Thoracic aorta (tissue), 2 donors: ENCODE measurements at places on chromosomes 7 and 10. TPM values are rescaled to one million over a fixed set of nuclear protein-coding genes. Genes with fewer than 3 reads are reported as not detected.

DNA sequence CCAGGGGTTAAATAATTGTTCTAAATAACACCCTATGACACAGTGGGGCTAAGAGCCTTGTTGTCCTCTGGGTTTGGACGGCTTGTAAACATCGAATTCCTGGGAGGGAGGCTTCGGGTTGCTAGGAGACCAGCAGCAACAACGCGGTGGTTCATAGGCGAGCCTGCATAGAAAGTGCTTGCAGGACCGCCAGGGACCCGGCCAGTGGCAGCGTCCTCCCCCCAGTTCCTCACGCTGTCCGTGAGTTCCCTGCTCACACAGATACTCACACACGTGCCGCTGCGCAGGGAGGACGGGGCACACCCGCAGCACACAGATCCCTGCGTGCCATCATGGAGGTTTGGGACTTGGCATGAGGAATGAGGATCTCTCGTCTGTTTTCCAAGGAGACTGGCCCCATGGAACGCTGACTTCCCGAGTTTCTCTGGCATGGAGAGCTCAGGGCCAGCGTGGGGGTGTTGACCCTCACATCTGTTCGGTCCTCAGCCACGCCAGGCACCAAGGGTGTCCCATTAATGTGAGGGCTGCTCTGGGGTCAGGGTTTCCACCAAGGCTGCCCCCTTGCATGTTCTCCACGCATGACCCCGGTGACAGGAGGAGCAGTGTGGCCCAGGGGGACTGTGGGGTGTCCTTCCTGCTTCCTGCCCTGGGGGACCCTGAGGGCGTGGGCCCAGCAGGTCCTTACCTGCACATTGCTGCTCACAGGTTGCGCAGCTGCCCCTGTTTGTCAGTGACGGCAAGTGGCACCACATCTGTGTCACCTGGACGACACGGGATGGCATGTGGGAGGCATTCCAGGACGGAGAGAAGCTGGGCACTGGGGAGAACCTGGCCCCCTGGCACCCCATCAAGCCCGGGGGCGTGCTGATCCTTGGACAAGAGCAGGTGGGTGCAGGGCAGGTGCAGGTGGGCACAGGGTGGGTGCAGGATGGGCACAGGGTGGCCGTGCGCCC, 9.7 kb downstream of the NPTX2 start:
- DNase-seq: no peak

- DNase-seq: no peak
These were observed 139.0 kb upstream of the ZNF438 start for GRCh38 chr10:31170636-31171035.

JCAD gene
- total RNA-seq: 103 TPM

EPDR1 gene
- 98.8 TPM for total RNA-seq

DNA sequence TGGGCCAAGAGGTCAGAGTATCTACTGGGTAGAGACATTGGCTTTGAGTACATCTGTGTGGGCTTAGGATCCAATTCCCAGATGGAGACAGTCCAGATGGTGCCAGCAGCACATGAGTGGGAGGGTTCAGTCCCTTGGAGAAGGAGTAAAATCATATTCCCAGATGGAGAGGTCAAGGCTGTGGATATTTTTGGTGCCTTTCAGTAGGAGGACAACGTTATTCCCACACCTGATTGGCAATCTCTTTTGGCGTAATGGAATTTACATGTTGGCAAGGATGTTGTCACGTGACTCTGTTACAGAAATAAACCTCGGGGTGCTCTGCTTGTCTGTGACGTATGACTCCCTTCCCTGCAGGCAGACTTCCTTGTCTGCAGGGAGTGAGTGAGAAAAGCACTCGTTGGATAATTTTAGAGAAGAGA, 27.6 kb downstream of the NPS start:
- no peak for DNase-seq

DNA sequence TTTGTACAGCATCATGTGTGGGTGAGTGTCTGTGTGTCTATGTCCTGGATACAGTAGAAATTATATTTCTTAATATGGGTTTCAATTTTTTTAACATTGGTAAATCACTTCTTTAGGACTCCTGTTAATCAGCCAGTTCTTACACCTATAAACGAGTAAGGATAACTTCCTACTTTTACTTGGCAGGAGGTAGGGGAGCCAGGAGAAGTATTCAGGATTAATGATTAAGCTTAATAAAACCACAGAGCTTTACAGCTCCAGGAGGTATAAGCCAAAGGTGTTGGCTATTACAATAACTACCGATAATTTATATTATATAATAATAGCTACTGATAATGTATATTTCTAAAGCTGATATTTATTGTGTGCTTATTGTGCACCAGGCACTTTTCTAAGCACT, 1.7 kb upstream of the FAM3C start:
- no peak for DNase-seq

ABI1 gene
- total RNA-seq: 50.5 TPM

- DNase-seq: no peak
These were observed 151.1 kb downstream of the ACTR3B start for GRCh38 chr7:152910545-152911225.

DNA sequence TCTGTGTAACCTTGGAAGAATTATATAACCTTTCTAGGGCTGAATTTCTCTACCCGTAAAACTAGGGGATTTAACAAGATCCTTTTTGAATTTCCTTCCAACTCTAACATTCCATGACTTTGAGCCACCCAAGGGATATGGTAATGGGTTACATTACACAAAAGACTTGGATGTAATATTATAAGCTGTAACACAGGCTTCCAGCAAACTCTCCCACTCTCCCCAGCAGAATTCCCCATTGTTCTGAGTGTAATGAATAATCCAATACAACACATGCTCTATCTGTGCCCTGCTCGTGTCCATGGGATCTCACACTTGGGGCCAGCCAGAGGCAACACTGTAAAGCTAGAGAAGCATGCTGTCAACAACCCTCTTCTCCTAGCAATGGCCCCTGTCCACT, 790.6 kb upstream of the AUTS2 start:
- no peak for DNase-seq

DNA sequence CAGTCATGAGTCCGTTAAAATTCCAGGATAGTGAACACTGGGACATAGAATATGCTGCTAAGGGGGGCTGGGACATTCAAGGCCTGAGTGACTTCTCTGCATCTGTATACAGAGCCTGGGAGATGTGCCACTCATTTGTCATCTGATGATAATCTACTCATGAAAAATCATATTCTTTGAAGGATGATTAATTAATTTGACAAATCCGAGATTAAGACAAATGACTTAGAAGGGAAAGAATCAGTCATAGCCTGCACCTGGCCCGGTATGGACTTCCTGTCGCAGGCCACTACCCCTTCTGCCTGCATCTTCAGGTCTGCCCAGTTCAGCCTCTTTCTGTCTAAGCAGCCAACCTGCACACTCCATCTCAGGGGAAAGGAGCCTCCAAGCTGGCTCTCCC, 18.8 kb upstream of the FAM170B start:
- no peak for DNase-seq

- no peak for DNase-seq
These were observed 228.3 kb upstream of the NPVF start for GRCh38 chr7:25456467-25457171.

DNA sequence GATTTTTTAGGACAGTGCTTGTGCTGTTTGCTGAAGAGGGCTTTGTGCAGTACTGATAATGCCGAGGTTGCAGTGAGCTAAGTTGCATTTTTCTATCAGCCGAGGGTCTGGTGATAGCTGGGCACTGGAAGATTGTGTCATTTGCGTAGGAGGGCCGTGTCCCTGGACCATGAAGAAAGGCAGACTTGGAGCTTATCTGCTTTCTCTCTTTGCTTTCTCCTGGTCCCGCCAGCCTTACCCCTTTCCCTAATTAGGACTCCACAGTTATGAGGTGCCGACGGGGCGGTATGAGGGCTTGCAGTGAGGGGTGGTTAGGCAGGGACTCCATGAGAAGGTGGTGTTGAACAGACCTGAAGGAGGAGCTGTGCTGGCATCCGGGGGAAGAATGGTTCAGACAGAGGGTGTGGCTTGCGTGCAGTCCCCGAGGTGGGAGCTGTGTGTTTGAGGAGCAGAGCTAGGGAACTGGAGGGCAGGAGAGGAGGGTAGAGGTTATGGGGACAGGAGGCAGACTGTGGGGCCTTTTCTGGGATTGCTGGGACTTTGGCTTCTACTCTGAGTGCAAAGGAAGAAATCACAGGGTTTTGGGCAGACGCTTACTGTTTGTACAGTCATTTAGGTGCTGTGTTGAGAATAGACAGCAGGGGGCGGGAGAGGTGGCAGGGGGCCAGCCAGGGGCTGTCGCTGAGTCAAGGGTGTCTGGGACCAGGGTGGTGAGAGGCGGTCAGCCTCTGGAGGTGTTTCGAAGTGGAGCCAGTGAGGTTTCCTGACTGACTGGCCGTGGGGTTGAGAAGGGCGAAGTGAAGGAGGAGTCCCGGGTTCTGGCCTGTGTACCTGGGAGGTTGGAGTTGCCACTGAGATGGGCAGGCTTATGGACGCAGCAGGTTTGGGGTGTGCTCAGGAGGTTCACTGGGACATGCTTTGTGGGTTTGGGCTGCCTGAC, 43.4 kb downstream of the PRF1 start:
- DNase-seq: peak; percentile 19

DNA sequence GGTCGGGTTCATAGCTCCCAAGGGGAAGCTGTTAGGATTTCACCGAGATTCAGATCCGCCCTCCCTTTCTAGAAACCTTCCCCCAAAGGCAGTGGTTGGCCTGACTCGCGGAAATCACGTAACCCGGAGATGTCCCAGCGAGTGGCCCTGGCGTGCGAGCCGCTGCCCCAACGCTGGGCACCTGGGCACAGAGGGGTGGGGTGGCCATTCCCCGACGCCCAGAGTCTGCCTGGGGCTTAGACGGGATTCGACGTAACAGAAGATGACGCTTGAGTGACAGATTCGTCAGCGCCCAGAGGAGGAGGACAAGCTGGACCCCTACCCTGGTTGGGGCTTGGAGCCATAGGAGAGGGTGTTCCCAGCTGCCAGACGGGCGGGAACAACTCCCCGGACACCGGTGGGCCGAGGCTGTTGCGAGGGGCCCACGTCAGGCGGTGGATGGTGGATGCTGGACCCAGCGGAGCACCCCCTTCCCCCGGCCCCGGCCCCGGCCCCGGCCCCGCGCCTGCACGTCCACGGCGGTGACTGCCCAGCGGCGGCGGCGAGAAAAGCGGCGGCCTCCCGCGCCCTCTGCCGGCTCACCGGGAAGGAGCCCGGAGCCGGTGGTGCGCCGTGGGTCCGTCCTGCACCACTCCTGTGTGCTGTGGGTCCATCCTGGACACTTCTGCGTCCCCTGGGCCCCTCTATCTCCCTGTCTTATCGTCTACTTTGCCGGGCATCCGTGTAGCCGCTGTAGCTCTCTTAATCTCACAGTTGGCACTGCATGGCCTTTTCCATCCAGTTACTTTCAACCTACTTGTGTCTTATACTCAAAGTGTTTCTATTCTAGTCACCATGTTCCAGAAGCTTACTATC, 35.4 kb upstream of the KNDC1 start:
- no peak for DNase-seq

DNA sequence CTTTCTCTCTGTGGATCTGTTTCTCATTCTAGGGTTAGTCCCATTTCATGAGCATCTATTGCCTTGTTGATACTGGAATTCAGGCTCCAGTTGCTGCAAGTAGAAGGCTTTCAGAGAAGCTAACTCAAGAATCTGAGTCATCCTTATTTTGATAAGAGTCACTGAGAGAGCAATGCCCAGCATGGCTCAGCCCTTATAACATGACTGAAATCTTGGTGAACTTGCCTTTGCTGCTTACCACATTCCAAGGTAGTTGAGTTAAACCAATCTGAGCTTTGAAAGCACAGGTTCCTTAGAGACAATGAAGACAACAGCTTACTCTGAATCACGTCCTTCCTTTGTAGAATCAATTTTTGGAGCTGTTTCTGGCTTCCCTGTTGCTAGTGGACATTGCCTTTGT, 53.6 kb upstream of the CHCHD3 start:
- no peak for DNase-seq

OGDHL gene
- not detected for total RNA-seq

GRCh38 chr7:135501402-135501801, 8.5 kb downstream of the CNOT4 start:
- DNase-seq: no peak

DNA sequence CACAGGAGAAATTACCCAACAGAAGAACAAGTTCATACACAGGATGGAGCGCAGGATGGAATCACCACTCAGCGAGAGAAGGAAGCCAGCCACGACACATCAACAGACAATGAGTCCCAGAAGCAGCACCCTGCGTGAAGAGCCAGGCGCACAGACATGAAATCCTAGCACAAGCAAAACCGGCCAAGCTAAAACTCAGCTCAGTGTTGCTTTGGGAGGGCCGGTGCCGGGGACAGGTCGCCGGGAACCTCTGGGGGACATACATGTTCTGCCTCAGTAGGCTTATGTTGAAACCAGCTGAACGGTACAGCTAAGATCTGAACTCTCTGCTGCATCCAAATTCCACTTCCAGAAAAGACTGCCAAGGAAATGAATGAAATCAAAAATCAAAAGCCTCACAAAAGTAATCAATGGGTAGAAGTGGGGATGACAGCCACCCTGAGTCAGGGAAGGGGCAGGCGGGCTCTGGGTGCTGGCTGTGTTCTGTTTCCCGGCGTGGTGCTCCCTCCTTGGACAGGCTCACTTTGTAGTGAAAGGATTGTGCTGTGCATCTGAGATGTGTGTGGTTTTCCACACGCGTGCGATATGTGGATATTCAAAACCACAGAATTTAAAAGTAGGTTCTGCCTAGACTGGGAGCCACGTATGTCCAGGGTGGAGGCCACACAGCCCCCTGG, 114.7 kb downstream of the PDGFA start:
- no peak for DNase-seq

CTAGE4 gene
- 5.8 TPM for total RNA-seq

DNA sequence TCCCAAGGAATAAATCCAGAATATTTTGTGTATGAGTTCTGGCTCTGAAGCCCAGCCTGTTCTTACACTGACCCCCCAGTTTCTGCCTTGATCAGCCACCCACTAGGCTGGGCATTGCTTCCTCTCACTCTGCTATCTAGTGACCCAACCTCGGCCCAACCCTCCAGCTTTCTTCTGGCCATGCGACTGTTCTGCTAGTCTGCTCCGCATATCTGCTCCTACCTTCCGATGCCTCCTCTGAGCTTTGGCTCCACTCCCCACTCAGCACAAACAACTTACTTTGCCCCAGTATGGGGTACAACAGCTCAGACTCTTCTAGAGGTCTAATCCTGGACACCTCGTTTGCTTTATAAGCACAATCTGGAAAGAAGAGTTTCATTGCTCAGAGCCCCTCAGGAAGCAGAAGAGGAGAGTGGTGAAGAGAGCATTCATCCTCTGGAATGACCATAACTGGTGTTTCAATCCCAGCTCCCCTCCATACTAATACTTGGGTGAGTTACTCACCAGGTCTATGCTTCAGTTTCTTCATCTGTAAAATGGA, 99.6 kb downstream of the NPSR1 start:
- DNase-seq: no peak

CUZD1 gene
- total RNA-seq: not detected

MMP21 gene
- not detected for total RNA-seq

DNA sequence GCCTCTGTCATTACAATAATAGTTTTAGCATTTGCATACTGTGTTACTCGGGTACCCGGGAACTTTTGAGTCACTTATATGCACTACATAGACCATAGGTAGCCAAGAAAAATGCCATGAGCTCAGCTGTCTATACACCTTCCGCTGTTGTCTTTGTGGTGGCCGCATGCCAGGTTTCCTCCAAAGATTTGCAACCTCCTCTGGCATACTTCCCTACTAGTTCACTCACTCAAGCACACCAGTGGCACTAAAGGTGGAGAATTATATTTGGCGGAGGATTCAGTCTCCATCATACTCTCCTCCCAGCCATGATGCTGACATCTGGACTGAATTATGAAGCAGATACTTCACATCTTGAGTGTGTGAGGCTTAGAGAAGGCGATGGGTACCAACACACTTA, 35.6 kb upstream of the GRB10 start:
- no peak for DNase-seq

DRGX gene
- not detected for total RNA-seq

GRCh38 chr10:99659868-99660366, 608 bp downstream of the ENTPD7 start:
- DNase-seq: no peak
